ENCODE measurements at places on chromosomes 16 and 17.

- DNase-seq, result no peak
Measured at GRCh38 chr17:949623-950303, 29.8 kb downstream of the NXN start.

- no peak for DNase-seq
Measured at GRCh38 chr16:83532634-83533033, 275.1 kb upstream of the HSBP1 start.

GRCh38 chr16:85577899-85578598, 35.1 kb upstream of the GSE1 start:
- DNase-seq, result no peak

DNA sequence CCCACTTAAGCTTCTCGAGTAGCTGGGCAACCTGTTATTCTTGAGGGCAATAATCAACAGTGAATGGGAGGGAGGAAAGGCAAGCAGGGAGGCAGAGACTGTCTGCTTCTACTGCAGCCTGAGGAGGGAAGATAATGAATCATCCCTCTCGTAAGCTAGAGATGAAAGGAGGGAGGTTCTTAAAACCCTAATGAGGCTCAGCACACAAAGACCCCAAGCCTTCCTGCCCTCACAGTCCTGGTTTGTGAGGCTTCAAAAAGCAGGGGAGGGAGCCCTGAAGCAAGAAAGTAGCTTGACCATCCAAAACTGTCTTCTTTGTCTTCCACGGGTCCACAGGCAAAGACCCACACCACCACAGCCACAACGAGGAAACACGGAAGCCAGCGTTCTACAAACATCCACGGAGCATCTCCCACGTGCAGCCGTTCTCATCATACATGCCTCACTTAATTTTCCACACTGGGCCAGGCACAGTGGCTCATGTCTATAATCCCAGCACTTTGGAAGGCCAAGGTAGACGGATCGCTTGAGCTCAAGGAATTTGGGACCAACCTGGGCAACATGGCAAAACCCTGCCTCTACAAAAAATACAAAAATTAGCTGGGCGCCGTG, 1.8 kb downstream of the PIK3R5 start:
- no peak for DNase-seq

GRCh38 chr16:80105751-80106150, 435.0 kb upstream of the DYNLRB2 start:
- no peak for DNase-seq

GRCh38 chr16:79821911-79822310, 221.4 kb upstream of the MAF start:
- DNase-seq, result no peak

DNA sequence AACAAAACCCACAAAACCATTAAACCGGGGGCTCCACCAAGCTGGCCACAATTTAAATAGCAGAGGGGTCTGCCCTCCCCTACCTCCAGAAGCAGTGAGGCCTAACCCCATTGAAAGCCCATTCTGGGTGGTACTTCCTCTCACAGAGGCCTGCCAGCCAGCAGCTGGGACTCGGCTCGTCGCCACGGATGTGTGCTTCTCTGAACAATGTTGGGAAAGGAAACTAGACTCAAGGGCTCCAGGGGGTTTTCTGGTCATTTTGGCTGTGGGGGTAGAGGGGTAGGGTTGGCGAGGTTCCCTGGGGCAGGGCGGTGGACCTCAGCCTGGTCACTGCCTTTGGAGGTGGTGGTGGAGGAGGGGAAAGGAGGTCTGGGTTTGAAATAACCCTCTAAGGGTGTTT, 4.7 kb upstream of the PLCG2 start:
- DNase-seq, result no peak

Data from AG08396 (cell line).